ENCODE measurements at places on chromosomes 2 and 18. TPM values are rescaled to one million over a fixed set of nuclear protein-coding genes. Genes with fewer than 3 reads are reported as not detected.

MEP1B gene
- total RNA-seq = not detected

ALPG gene
- total RNA-seq = not detected

GCG gene
- not detected for total RNA-seq

FKBP1B gene
- 6.5 TPM for total RNA-seq

RGPD3 gene
- total RNA-seq = 0.08 TPM

BMP10 gene
- not detected for total RNA-seq

CPLX4 gene
- not detected for total RNA-seq

TRIM43 gene
- 0.29 TPM for total RNA-seq

ELOA2 gene
- total RNA-seq = not detected

ADAM23 gene
- 2.9 TPM for total RNA-seq

BCL2 gene
- total RNA-seq = 4.1 TPM

MALL gene
- not detected for total RNA-seq

ALK gene
- total RNA-seq = 0.34 TPM

GPR39 gene
- 4.0 TPM for total RNA-seq

TYMS gene
- 37.3 TPM for total RNA-seq

RAB12 gene
- total RNA-seq = 38.8 TPM

KIF1A gene
- 5.6 TPM for total RNA-seq

SCYGR4 gene
- total RNA-seq = not detected
